ENCODE measurements at places on chromosomes 5 and 9.
A peak's percentile ranks its signal among the peaks of the same experiment; 100 is the strongest.

DNA sequence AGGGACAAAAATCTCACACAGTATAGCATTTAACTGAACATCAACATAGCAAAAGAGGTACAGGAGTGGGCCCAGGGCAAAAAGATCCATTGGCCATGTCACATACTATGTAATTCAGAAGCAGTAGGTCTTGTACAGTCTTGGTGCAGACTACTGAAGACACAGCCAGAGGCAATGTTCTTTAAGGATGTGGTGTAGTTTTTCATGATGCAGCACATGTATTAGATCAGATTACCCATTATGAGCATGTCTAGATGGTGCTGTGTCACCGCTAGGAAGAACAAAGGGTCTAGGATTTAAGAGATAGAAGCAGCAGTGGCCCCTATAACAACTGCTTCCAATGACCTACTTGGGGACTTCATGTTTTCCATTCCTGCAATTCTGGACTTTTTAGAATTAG, 610.4 kb upstream of the MEF2C start:
- DNase-seq, result no peak

DNA sequence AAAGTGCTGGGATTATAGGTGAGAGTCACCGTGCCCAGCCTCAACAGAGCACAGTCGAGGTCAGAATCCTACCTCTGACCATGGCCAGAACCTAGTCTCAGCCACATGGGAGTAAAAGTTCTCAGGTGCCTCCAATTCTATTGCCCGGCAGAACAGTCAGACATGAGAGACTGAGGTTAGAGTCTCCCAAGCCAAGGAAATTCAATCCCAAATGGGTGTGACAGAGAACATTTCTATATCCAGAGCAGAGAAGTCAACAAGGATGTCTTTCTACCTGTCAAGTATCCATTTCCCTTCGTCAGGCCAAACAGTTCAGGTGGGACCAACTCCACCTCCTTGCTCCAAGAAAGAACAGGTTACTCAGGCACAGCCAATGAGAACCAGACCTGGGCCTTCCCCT, 10.5 kb downstream of the ANXA6 start:
- DNase-seq, result no peak

DNA sequence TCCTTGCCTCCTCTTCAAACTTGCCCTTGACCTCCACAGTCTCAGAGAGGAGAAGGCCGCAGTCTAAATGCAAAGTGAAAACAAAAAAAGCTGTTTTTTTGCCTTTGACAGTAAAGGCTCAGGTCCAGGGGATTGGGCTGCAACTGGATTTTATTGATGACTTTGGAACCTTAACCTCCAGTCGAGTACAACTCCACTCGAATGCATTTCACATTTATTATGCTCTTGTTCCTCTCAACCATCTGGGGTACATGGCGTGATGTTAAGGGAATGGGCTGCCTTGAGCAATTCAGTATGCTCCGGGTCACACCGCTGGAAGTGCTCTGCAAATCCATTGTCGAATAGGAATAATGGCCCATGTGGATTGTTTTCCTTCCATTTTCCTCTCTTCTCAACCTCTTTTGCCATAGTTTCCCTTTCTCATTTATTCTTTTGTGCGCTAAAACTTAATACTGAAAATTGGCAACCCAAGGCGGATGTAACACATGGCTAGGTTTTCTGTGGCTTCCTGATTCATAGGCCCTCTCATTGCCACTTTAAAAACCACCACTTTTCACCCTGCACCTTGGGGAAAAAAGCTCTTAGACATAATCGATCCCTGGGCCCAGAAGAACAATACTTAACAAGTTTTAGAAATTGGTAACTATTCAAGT, 34.3 kb downstream of the ITK start:
- no peak for DNase-seq

DNA sequence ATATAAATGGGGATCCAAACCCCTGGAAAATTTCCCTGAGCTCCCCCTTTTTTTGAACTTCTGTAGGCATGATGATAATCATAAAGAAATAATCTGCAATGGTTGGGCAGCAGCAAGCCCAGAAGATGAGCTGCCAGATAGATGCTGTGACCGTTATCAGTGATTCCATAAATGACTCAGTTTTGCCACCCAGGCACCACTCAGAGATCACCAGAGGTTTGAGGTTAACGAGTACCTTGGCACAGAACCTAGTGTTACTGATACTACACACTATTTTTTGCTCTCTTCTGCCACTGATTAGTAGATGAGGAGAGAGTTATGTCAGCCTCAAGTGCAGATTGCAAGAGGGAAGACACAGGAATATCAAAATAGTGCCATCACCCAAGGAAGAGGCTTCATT, 199.3 kb upstream of the PTGER4 start:
- DNase-seq, result no peak

DNA sequence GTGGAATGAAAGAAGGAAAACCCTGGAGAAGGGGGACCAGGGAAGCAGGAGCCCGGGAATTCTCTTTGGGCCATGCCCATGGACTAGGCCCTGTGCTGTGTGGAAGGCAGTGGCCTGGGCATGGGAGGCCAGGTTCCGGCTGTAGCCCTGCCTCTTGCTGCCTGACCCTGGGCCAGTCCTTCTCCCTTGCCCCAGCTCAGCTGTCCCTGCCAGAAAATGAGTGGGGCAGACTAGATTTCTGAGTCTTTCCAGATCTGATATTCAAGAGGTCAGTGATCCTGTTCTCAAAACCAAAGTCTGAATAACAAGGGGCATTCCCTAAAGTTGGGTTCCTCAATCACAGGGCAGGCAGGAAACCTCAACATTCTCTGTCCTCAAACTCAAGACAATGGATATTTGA, 24.8 kb upstream of the CORO2A start:
- DNase-seq, result no peak

- no peak for DNase-seq
Measured at GRCh38 chr9:108704156-108704852, 151.5 kb downstream of the ACTL7B start.

GRCh38 chr9:135246248-135247205, 159.1 kb downstream of the OLFM1 start:
- no peak for DNase-seq

GRCh38 chr5:172605466-172605865, 35.6 kb upstream of the NEURL1B start:
- DNase-seq, result no peak

GRCh38 chr5:32332966-32333365, 20.2 kb upstream of the MTMR12 start:
- no peak for DNase-seq

DNA sequence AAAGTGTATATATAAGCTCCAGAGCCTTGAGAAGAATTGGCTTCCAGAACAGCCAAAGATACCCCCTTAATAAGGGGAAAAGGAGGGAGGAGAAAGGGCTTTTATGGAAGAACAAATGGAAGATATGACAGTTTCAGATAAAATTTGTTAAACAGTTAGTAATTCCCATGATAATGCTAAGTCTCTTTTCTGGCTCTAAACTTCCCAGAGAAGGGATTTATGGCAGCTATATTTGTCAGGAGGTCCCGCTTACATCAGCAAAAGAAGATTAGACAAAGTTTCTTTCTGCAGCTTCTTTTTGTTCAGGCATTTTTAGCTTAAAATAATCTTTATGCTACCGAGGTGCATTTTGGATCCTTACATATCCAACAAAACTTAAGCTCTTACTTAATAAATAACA, 14.3 kb upstream of the SLC36A3 start:
- DNase-seq, result no peak

GRCh38 chr5:138438724-138439476, at the start of gene REEP2:
Gene REEP2 (plus strand): TSS chr5:138439057. CDS start chr5:138439209, 152 bp downstream.
- peak; percentile 35 for DNase-seq

- no peak for DNase-seq
Measured at GRCh38 chr9:7320139-7320538, 479.4 kb downstream of the DMAC1 start.

All from midbrain (tissue), 1 donor.